Cortex of kidney (tissue), 1 donor: ENCODE measurements at places on chromosomes 13 and 19.

DNA sequence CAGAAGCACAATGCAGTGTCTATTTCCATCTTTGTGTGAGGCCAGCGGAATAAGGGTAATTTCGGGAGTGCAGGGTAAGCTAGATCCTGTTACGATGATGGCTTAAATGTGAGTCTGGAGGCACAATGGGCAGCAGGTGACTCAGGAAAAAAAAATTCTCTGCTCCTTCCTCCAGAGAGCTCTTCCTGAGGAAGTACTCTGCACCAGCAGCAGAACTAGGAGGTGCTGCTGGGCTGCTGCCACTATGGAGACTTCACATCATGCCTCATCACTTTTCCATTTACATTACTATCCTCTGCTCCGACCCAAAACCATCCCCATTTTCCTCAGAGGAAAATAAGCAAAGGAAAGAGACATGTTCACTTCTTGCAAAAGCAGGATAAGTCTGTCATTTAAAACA lies 282.0 kb downstream of the DNAJC15 start:
- no peak for DNase-seq

DNA sequence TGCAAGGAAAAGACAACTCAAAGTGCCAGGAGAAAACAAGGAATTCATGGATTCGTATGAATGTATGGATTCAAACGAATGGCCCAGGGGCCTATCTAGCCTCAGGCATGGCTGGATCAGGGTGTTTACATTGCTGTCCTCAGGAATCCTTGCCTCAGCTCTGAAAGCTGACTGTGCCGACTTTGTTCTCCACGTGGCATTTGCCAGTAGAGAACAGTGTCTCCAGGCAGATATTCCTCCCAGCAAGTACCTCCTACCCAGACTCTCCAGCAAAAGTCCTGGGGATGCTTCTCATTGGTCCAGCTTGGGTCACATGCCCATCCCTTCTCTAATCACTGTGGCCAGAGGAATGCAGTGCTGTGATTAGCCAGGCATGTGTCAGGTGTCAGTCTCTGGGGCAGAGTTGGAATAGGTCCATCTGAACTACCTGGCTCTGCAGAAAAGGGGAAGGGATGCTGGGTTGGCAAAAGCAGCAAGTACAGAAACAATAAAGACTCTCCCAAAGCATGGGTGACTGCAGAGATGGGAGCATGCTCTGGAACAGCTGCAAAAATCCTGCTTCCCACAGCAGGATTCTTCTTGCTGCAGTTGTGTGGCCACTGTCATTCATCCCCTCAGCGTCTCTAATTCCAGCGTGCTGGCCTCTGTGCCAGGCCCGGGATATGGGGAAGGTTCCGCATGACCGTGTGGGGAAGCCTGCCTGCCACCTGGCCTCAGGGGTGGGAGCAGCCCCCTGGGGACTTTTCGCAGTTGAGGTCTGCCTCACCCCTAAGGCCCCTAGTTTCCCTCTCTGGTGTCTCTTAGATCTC lies 30.0 kb downstream of the CCNE1 start:
- DNase-seq = no peak

DNA sequence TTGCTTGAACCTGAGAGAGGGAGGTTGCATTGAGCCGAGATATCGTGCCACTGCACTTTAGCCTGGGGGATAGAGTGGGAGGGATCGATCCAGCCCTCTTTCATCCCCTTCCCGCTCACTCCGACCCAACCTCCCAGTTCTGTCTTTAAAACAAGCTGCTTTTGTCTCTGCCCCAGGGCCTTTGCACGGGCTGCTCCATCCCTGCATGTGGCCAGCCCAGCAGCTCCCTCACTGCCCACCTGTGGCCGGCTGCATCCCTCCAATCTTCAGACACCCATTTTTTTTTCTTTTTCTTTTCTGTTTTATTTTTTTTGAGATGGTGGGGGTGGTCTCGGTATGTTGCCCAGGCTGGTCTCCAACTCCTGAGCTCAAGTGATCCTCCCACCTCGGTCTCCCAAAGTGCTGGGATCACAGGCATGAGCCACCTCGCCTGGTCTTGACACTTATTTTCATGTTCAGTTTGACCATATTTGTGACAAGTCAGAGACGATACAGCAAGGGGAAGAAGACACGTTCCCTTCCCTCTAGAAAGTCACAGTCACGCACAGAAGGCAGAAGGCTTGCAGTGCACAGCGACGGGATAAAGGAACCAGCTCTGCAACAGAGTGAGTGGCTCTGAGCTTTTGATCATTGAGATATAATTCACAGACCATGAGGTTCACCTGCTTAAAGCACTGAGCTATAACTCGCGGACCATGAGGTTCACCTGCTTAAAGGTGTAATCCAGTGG lies 31.8 kb downstream of the EFNA2 start:
- no peak for DNase-seq

- no peak for DNase-seq
These were observed 59.6 kb downstream of the KCNRG start for GRCh38 chr13:50074843-50075242.

DNA sequence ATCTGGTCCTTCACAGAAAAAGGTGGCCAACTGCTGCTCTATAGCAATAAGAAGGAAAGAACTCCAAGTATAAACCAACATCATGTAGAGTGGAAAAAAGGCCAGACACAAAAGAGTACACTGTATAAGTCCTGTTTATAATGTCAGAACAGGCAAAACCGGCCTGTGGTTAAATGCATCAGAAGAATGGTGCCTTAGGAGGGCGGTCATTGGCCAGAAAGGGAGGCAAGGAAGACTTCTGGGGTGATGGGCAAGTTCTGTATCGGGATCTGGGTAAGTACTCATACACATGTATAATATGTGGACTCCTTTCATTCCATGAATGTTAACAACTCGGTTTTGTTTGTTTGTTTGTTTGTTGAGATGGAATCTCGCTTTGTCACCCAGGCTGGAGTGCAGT lies 4.1 kb downstream of the ETHE1 start:
- no peak for DNase-seq

DNA sequence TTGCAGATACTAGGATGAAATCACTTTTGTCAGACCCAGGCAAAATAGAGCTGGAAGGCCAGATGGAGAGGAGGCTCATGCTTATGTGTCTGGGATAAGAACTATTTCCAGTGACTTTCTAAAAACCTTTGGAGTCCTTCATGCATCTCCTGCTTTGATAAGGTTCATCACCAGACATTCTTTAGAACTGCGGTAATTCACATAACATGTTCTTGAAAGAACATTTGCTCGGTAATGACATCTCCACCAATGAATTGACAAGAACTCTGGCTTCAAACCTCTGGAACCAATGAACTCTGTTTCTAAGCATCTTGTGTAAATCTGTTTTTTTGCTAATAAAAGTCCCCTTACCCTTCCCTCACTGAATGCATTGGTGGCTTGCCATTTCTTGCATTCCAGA lies 112.0 kb upstream of the KL start:
- no peak for DNase-seq

- no peak for DNase-seq
These were observed at the start of gene MEX3D for GRCh38 chr19:1568320-1569019. Gene MEX3D (minus strand): TSS chr19:1568325. CDS start chr19:1568058, 267 bp downstream.

- no peak for DNase-seq
These were observed 109.1 kb upstream of the PEG3 start for GRCh38 chr19:56949626-56950025.
